ENCODE measurements at places on chromosomes 11 and 22. TPM values are rescaled to one million over a fixed set of nuclear protein-coding genes. Genes with fewer than 3 reads are reported as not detected.

Gene MYEOV
- polyA plus RNA-seq: not detected

Gene SOX6
- not detected for polyA plus RNA-seq

Gene POU2F3
- polyA plus RNA-seq: 0.11 TPM

Gene IGSF22
- polyA plus RNA-seq: 2.3 TPM

Gene DEUP1
- not detected for polyA plus RNA-seq

Gene IL18BP
- 8.6 TPM for polyA plus RNA-seq

Gene KCNJ11
- not detected for polyA plus RNA-seq

DNA sequence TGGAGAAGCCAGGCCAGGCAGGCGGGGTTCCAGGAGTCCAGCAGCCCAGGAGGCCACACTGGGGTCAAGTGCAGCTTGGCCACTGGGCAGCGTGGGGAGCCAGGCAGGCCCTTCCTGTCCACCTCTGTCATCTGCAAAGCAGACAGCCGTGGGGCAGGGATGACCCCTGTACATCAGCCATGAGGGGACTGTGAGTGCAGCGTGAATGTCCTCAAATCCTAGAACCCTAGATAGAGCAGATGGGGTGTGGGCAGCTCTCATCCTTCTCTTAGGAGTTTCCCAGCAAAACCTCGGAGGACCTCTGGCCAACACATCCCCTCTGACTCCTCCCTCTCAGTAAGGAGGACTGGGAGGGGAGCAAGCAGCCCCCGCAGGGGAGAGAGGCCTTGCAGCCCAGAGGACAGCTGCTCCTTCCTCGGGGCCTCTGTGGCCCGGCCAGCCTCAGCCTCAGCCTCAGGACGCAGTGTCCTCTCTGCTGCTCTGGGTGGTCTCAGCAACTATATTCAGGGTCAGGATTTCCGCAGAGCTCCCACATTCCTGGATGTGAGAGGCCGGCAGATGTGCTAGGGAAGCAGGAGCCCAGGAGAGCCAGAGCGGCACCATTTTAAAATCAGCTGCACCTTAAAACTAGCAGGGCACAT is 820.5 kb downstream of the BRD1 start:
- no peak for DNase-seq

GRCh38 chr22:36757668-36758211 is 18.2 kb downstream of the IFT27 start:
- peak; percentile 46 for DNase-seq

GRCh38 chr11:121449626-121450025 is 2.5 kb upstream of the SORL1 start:
- no peak for DNase-seq

GRCh38 chr22:37165940-37166674 is 16.4 kb upstream of the IL2RB start:
- peak; percentile 35 for DNase-seq

DNA sequence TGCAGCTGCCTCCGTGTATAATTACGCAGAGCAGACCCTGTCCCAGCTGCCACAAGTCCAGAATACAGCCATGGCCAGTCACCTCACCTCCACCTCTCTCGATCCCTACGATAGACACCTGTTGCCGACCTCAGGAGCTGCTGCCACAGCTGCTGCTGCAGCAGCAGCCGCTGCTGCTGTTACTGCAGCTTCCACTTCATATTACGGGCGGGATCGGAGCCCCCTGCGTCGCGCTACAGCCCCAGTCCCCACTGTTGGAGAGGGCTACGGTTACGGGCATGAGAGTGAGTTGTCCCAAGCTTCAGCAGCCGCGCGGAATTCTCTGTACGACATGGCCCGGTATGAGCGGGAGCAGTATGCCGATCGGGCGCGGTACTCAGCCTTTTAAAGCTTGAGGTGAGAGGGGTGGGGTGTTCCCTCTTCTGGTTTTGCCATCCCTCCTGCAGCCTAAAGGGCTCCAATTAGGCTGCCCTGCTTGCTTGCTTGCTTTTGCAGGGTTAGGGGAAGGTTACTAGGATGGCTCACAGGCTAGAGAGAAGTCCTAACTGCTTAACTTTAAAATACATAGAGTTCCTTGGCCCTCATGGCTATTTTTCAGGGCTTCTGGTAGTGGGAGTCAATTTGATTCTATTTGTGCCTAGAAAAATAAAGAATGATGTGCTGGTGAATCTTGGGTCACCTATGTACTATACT is 5.4 kb downstream of the RBM4 start:
- no peak for DNase-seq

DNA sequence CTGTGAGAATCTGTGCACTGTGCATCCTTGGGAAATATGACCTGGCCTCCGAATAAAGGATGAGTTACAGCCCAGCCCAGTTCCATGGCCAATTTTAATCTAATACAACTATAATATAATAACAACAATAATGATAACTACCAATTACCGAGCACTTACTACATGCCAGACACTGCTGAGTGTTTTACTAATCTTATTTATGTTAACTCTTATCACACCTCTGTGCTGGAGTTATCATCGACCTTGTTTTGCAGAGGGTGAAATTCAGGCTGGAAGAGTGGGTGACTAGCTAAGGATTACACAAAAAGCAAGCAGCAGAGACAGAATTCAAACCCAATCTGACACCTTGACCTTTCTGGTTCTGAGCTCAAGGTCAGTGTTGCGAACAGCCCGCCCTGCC is 83.9 kb downstream of the GALNT18 start:
- no peak for DNase-seq

GRCh38 chr11:73393479-73394415 is 17.5 kb downstream of the RELT start:
- peak; percentile 70 for DNase-seq

- no peak for DNase-seq
These were observed 122.7 kb upstream of the TRPC6 start for GRCh38 chr11:101706541-101706940.

DNA sequence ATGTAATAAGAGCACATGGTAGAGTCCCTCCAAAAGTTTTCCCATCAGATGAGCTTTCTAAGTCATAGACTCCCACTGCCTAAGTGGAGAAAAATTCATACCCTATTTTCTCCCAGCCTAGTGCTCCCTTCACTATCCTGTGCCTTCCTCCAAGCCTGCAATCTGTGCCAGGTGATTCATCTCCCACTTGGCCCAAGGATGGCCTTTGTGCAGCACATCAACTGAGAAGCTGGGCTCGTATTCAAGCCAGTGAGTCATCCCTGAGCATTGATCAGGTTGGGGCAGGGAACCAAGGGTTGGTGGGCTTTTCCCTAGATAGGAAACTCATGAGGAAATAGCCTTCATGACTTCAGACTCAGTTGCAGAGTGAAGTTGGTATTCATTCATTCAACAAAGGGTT is 64.6 kb downstream of the PANX1 start:
- DNase-seq: no peak

DNA sequence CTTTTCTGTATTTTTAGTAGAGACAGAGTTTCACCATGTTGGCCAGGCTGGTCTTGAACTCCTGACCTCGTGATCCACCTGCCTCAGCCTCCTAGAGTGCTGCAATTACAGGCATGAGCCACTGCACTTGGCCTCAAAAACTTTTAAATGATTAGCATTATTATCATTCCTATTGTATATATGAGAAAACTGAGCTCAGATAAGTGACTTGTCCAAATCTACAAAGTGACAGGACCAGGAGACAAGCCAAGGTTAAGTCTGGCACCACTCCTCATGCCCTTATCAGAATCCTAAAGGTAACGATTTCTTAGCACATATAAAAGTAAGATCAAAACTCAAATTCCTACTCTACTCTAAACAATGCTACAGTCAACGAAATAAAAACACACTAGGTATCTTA is 32.2 kb upstream of the CHRNA10 start:
- DNase-seq: no peak

DNA sequence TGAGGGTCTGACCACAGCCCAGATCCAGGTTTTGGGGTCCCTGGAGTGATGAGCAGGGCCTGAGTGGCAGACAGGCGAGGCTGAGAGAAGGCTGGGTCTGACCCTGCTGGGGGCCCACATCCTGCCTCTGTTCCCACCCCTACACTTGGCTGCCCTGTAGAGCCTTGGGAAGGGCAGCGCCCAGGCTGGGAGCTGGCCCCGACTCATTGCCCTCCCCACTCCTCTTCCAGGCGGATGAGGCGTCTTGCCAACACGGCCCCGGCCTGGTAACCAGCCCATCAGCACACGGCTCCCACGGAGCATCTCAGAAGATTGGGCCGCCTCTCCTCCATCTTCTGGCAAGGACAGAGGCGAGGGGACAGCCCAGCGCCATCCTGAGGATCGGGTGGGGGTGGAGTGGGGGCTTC is 4.9 kb downstream of the DERL3 start:
- no peak for DNase-seq

- DNase-seq: no peak
These were observed 11.0 kb downstream of the SMTN start for GRCh38 chr22:31092161-31092560.

DNA sequence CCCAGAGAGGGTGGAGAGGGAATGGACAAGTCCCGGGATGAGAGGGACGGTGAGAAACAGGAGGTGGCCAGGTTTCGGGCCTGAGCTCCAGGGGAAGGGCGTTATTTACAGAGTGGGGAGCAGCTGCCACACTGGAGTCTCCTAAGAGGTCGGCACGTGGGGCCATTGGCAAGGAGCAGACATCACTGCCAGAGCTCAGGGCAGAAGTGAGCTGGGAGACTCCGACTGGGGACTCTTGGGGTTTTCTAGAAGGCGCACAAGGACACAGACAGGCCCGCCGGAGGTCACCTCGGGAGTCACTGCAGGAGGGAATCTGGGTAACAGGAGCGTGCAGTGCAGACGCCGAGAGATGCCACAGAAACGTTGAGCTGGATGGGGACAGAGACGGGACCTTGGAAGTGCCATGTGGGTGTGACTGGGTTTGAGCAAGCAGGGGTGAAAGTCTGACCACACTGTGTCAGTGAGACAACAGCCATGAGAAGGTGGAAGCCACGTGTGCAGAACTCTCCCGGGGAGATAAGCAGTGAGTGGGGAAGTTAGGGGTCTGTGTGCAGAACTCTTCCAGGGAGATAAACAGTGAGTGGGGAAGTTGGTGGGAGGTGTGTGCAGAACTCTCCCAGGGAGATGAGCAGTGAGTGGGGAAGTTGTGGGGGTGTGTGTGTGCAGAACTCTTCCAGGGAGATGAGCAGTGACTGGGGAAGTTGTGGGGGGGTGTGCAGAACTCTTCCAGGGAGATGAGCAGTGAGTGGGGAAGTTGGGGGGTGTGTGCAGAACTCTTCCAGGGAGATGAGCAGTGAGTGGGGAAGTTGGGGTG is 187.5 kb downstream of the SHANK2 start:
- no peak for DNase-seq

- DNase-seq: no peak
These were observed 17.1 kb upstream of the TH start for GRCh38 chr11:2188745-2189144.

GRCh38 chr11:65781152-65781961 is 581 bp upstream of the AP5B1 start:
- DNase-seq: no peak

DNA sequence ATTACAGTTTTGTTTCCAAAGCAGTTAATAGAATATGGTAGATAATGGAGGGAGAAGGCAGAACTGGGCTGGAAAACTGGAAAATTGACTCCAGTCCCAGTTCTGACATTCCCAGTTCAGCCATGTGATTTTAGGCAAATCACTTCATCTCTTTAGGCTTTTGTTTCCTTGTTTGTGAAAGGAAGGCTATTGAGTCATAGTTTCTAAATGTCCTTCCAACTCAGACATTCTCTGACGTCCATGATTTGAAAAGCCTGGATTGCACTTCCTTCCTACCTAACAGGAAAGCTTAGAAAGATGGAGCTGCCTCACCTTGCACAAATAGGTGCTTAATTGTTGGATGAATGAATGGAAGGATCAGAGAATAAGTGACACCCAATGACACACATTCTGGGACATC is 19.8 kb upstream of the GALNT18 start:
- DNase-seq: no peak

DNA sequence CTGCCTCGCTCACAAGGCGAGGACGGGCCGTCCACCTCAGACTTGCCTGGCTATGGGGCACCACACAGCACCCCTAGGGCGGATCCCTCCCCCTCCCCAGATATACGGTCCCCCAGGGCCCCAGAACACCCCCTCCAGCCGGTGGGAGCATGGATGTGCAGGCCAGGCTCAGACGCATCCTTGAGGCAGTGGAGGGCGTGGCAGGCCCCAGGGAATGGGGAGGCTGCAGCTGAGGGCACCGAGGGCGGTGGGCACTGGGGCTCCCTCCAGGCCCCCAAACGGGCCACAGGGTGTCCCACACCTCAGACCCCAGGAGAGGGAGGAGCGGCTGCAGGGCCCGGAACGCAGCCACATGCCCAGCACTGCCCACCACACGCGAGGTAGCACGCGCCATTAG is 12.1 kb downstream of the TTLL8 start:
- DNase-seq: no peak

DNA sequence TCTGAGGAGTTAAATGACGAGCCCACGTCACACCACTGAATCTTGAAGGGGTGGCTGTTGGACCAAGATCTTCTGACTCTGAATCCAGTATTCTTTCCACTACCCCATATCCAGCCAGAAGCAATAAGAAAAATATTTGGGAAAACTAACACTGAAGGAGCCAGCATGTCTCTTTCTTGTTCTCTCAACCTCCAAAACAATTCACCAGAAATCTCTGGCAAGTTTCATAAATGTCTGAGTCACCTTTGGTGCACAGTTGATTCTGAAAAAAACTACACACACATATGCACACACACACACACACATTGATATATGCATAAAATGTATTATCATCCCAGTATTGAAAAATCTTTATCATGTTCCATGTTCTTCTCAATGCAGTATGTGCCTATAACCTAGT is 104.3 kb upstream of the BLID start:
- DNase-seq: no peak

DNA sequence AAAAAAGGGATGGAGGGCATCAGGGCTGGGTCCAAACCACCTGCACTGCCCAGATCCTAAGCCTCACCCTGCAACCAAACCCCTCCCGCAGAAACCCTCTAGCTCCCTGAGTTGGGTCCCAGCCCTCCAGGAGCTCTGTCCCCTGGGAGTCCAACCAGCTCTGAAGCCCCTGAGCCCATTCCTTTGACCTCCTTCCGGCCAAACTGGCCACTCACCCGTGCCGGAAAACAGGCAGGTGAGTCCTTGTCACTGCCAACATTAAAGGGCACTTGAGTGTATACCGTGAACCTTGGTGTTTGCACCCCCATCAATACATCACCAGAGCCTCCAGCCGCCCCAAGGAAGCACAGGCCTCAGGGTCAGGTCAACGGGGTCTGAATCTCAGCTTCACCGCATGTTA is 11.5 kb downstream of the MS4A15 start:
- DNase-seq: no peak

GRCh38 chr11:102007567-102008437 is 39.4 kb upstream of the CFAP300 start:
- DNase-seq: no peak
